Activated CD4-positive, CD25-positive, alpha-beta regulatory T cell (primary cell): ENCODE measurements at places on chromosomes 5 and 9.

GRCh38 chr5:65022932-65023331, 254.2 kb downstream of the CWC27 start:
- DNase-seq, result no peak

DNA sequence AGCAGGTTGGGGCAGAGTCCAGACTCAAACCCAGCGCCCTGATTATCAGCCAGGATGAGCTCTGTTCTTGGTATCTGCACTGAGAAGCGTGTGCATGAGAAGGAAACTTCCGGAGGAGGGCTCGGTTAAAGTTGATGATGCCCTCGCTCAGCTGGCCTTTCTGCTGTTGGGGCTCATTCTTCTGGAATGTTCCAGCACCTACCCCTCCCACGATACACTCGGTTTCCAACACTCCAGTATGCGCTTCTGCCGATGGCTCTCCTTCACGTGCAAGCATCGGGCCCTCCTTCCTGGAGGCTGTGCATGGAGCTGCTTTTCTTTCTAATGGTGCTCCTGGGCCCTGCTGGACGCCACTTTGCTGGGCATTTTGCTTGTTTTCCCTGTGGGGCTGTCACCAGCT, 134.0 kb downstream of the RXRA start:
- no peak for DNase-seq

DNA sequence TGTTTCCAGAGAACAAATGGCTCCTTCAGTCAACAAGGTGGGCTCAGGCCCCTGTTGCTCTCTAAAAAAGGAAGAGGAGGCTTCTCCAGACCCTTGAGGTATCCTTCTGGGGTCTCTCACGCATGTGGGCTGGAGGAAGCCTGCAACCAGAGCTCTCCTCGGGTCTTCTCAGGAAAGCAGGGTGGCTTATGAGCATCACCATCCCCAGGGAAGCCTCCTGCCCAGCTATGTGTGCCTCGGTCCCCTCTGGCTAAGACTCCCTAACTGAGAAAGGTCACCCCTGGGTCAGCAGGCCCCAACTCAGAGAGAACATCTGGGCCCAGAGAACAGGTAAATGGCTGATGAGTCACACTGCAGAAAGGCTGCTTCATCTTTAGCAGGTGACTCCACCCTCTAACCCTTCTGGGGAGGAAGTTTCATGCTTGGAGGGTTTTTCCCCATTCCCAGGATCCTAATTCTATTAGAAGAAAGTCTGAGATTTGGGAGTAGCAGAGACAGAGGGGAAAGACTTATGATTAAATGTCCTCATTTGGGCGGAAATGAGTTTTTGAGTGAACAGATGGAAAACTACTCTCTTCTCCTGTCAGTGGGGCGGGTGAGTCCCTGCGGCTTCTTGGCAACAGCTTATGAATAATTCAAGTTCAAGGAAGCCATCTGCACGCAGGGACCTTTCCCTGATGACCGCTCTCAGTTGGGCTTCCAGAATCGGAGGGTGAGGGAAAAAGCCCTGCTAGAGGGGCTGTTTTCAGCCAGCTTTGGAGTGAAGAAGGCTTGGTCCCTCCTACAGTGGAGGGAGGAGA, 41.9 kb downstream of the TGFBI start:
- DNase-seq, result no peak

DNA sequence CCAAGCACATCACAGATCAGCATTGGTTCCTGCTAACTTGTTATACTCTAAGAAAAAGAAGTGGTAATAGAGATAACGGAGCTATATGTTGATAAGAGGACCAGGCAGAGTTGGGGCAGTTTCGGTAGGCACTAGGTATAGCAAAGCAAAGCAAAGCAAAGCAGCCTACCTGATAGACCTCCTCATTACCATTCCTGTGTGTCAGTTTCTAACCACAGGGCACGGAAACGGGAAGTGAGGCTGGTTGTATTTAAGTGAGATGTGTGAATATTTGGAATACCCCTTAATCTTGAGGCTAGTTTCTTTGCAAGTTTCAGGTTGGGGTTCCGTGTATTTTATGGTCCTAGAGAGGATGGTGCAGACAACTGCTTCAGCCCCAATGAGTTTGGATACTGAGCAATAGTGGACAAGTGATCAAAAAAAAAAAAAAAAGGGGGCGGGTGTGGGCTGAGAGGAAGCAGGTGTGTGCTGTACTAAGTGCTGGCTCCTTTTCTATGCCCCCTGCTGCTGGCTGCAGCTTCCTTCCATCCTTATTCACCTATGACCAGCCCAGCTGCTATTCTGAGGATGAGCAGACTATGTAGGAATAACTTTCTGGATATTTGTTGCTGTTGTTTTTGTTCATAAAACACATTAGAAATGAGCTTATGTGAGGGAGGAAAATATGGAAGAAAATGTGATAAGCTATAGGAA, 183.3 kb downstream of the SH3GL2 start:
- no peak for DNase-seq

GRCh38 chr9:94269264-94269663, 10.2 kb downstream of the ZNF169 start:
- DNase-seq, result no peak

GRCh38 chr5:135155616-135156214, 121.7 kb upstream of the PITX1 start:
- DNase-seq, result no peak

- DNase-seq, result no peak
These were observed 17.3 kb downstream of the RECK start for GRCh38 chr9:36053971-36054370.

DNA sequence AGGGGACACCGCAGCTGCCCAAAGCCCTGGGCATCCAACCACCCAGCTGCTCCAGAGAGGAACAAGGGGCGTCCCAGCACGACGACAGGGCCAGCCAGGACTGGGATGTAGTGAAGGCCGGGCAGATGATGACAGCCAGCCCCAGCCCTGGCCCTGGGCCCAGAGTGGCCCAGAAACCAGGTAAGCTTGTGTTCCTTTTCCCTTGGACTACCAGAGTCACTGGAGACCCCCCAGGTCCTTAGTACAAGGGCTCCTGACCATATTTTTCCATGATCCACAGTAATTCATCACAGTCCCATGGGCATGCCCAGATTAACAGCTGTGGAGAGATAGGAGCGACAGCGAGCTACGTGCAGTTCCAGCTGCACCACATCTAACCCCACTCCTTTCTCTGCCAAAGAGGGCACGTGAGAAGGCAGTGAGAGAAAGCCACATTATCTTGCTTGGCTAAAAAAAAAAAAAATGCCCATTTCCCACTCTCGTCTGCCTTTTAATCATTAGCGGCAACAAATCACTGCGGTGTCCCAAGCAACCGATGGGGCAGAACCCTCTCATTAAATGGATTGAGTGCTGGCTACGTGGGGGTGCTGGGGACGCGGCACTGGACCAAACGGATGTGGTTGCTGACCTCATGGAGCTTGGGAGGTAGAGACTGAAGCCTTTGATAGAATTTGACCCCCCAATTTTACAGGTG, 21.7 kb upstream of the SYNPO start:
- no peak for DNase-seq

- DNase-seq, result no peak
These were observed 101.8 kb downstream of the MAST4 start for GRCh38 chr5:66697796-66698564.

DNA sequence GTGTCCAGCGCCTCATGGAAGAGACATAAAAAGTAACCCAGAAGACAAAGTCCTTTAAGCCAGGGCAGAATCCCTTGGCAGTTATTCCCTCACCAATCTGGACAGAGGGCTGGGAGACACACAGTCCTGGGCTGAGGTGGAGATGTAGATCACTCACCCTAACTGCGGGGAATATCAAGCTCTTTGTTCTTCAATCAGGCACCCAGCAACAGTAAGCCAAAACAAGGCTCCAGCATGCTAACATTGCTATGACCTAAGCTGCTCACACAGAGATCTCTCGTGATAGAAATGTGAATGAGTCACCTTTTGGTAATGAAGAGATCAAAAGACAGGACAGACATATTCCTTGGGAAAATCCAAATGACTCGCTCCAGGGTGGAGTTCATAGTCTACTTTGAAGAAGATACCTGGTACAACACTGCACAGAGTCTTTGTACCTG, 101.3 kb downstream of the FBN2 start:
- DNase-seq, result no peak

DNA sequence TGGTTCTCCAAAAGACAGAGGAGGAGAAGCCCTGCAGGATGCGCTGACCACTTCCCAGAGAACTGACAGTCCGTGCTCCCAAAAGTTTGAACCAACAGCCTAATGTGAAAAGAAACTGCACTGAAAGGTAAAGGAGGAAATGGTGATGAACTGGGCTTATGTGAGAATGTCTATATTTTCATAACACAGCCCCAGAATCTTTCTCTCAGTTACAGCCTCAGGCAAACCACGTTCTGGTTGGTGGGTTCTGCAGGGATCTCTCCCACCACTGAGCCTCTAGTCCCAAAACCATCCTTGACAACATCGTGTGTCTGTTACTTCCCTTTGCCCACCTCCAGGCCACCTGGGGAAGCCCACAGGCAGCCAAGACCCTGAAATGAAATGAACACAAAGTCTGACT, 23.9 kb downstream of the SPARC start:
- DNase-seq, result no peak

DNA sequence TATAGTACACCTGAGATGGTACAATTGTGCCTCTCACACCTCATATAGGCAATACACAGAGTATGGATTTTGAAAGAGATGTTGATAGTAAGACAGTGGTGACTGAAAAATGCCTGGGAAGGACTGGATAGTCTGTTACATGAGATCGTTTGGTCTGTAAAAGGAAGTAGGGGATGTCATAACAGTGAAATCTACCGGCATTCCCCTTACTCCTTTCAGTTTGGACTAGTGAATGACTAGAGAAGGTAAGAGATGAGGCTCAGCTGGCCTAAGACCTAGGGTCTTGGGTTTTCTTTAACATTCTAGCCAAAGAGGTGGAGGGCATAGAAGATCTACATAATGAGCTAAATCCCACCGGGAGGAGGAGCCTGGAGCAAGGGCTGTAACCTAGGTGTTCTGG, 8.1 kb downstream of the TAL2 start:
- no peak for DNase-seq

- no peak for DNase-seq
These were observed 153.1 kb downstream of the FGF1 start for GRCh38 chr5:142532781-142533176.

DNA sequence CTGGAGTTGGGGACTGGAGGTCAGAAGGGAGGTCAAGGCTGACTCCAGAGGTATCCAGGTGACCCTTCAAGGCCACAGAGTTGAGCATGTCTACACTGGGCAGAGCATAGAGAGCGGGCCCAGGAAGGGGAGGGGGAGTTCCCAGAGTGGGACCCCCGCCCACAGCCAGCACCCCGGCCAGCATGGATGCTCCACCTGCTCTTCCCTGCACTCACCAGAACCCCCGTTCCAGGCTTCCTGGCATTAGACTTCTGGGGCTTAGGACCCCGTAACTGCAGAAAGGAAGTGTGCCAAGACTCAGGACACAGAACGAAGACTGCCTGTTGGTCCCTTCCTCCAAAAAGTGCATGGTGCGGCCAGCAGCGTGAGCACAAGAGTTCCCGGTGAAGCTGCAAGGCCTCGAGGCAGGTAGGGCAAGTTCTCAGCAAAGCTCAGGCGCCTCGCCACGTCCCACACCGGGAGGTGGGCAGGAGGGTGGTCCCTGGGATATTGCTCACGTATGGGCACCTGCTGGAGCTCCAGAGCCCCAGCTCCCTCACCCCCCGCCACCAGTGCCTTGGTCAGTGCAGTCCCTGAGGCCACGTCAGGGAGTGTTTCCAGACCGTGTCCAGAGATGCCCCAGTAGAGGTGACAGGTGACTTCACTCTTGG, 13.8 kb downstream of the ABO start:
- DNase-seq, result no peak

DNA sequence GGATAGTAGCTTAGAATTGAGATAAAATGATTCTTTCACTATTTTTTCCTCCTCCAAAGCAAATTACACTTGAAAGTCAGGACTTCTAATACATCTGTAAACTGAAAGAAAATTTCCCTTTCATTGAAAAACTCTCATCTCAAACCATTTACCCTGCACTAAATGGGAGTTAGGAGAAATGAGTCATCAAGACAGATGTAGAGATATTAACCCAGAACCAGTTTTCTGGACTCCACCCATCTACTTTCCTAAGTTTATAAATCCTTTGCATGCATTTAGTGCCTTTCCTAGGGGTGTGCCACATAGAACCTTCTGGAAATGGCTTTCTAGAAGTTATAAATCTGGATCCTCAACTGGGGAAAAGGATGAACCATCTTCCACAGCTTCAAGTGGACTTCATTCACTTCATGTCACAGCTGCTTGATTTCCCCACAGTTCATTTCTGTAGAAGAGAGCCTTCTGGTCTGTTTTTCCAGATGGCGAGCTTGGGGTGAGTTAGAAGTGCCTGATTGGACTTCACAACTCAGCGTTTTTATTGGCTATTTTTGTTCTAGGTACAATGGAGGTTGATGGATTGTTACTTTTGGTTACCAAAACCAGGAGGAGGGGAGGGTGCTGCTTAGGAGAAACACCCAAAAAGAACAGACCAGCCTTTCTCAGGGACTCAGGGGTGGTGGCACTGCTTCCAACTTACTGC, 72.5 kb upstream of the GPR151 start:
- no peak for DNase-seq

GRCh38 chr9:73091909-73092308, 59.8 kb upstream of the ANXA1 start:
- DNase-seq, result no peak

DNA sequence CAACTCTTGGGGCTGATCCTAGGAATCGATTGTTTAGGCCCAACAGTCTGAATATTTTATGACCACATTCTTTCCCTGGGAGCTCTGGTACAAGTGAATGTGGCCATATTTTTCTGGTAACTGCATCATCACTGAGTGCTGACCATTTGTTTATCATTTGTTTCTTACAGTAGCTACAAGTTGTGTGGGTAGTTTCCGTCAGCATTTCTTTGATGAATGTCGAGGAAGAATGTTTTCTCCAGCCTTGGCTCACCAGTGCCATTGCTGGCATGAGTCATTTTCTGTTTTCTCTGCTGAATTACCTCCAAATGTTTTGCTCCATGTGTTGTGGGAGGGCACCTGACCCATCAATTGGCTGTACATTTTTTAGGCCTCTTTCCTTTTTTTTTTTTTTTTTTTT, 14.1 kb upstream of the CARD19 start:
- no peak for DNase-seq

GRCh38 chr5:72599065-72599433, 91.8 kb upstream of the ZNF366 start:
- no peak for DNase-seq

DNA sequence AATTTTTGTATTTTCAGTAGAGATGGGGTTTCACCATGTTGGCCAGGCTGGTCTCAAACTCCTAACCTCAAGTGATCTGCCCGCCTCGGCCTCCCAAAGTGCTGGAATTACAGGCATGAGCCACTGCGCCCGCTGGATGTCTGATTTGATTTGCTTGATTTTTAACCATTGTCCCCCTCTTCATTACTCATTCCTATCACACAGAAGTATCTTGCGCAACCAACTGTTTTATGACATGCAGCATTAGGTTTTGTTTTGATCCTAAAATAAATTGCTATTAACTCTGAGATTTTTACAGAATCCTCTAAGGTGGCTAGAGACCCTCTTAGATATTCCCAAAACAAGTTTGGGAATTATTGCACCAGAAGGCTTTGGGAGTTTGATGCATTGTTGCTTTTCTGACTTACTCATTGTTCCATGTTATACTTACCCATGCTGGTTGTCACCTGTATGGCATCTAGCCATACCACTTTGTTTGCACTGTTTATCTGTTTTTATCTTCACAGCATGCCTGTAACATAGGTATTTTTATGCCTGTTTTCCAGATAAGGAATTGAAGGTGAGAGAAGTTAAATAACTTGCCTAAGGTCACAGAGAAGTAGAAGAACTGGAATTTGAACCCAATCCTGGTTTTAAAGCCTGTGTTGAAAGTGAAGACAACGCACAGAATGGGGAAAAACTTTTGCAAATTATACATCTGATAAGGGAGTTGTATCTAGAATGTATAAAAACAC, 35.9 kb upstream of the PWWP2A start:
- DNase-seq, result no peak

GRCh38 chr9:1554081-1555035, 460.8 kb upstream of the SMARCA2 start:
- no peak for DNase-seq
